Epithelial cell of proximal tubule (primary cell): ENCODE measurements at places on chromosomes 16 and 17.

GRCh38 chr17:48603959-48604769 is 622 bp downstream of the HOXB6 start:
- no peak for DNase-seq

- no peak for DNase-seq
Observed at GRCh38 chr17:57455063-57455914, 199.0 kb downstream of the MSI2 start.

DNA sequence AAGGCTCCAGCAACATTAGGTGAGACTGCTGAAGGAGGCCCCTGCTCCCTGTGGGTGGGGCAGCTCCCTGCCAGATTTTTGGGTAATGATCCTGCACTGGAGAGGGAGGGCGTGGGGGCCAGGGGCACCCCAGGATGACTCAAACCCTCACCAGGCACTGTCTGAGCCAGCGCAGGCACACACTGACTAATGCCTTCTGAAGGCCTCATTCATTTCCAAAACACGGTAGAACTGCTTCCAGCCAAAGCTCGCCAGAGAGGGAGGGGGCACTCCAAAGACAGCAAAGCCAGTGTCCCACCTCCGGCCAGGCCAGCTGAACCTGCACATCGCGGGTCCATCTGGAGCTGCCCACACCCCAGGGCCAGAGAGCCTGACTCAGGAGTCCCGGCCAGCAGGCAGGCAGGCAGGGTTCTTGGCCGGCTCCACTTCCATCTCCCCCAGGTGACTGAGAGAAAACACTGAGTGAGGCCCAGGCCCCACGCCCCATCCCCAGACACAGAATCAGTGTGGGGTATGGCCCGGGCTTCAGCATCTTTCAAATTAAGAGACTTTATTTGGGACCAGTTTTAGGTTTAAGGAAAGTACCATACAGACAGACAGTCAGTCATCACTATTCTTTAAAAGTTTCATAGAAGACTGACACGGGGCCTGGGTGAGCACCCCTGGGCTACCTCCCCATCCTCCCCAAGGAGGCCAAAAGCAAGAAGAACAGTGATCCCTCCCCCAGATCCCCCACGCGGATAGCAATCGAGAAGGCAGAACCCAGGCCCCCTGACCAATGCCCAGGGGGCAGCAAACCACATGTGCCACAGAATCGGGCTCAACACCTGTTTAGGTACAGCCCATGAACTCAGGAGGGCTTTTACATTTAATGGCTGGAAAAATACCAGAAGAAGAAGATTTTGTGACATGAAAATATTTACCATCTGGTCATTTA is 2.3 kb downstream of the PIEZO1 start:
- no peak for DNase-seq

DNA sequence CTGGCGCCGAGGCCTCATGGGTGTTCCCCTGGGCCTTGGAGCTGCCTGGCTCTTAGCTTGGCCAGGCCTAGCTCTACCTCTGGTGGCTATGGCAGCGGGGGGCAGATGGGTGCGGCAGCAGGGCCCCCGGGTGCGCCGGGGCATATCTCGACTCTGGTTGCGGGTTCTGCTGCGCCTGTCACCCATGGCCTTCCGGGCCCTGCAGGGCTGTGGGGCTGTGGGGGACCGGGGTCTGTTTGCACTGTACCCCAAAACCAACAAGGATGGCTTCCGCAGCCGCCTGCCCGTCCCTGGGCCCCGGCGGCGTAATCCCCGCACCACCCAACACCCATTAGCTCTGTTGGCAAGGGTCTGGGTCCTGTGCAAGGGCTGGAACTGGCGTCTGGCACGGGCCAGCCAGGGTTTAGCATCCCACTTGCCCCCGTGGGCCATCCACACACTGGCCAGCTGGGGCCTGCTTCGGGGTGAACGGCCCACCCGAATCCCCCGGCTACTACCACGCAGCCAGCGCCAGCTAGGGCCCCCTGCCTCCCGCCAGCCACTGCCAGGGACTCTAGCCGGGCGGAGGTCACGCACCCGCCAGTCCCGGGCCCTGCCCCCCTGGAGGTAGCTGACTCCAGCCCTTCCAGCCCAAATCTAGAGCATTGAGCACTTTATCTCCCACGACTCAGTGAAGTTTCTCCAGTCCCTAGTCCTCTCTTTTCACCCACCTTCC is 7.9 kb downstream of the HIRIP3 start:
- no peak for DNase-seq

DNA sequence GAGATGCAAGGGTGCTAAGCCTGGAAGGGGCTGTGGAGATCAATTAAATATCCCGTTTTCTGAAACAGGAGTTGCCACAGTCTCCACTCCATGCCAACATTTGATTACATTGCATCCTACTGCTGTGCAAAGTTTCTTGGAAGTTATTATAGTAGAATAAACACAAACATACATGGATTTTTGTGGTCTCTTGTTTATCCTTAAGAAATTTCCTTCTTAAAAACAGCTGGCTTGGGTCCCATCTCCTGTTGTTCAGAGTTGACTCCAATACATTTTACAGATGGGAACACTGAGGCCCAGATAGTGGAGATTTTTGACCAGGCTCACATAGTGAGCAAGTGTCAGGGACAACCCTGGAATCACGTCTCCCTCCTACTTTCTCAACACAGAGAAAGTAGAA is 124.0 kb upstream of the ADAMTS18 start:
- DNase-seq: no peak

- DNase-seq: no peak
Observed at GRCh38 chr17:66507103-66507923, 204.9 kb downstream of the PRKCA start.

GRCh38 chr17:29619251-29619650 is 3.5 kb downstream of the CORO6 start:
- DNase-seq: no peak

DNA sequence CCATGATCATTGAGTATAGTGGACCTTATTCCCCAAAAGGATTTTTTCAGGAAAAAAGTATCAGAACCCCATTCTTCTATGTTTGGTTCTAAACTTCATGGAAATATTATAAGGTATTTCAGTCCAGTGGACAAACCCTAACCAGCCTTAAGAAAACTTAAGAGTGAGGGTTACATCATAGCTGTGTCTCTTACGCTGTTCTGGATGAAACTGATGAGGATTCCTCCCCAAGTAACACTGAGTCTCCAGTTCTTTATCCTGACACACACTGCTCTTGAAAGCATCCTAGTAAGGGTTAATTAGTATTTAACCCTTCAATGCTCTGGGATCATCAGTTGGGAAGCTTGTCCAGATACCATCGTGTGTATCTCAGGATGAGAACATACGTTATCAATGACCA is 5.0 kb downstream of the LYRM1 start:
- DNase-seq: no peak

DNA sequence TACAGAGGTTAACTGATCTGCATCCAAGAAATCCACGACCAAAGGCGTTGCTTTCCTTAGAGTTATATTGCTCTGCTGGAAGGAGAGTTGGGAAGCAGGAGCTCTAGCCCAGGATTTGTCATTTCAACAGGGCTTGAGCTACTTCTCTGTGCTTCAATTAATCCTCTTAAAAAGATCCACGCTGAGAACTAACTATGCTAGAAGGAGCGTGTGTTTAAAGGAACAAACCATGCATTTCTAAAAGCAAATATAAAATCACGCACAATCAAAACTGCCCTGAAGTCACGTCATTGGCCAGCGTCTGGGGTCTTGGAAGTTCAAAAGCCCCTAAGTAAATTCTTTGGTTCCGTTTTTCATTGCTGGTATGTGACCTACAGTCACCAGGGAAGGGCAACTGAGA is 1.1 kb downstream of the ARL6IP1 start:
- DNase-seq: no peak
